ENCODE measurements at places on chromosomes 12 and 14.
A peak's percentile ranks its signal among the peaks of the same experiment; 100 is the strongest.

GRCh38 chr14:92037989-92038388 is 1.9 kb downstream of the TRIP11 start:
- H3K4me3 ChIP-seq, result peak overlapping the region; percentile 86
- peaks cover 14% of the 10 kb centered on the region for H3K4me1 ChIP-seq
- no peaks in the 10 kb centered on the region for H3K36me3 ChIP-seq
- H3K27ac ChIP-seq, result no peak overlapping the region
- H3K27me3 ChIP-seq, result no peaks in the 10 kb centered on the region
- DNase-seq, result no peak

DNA sequence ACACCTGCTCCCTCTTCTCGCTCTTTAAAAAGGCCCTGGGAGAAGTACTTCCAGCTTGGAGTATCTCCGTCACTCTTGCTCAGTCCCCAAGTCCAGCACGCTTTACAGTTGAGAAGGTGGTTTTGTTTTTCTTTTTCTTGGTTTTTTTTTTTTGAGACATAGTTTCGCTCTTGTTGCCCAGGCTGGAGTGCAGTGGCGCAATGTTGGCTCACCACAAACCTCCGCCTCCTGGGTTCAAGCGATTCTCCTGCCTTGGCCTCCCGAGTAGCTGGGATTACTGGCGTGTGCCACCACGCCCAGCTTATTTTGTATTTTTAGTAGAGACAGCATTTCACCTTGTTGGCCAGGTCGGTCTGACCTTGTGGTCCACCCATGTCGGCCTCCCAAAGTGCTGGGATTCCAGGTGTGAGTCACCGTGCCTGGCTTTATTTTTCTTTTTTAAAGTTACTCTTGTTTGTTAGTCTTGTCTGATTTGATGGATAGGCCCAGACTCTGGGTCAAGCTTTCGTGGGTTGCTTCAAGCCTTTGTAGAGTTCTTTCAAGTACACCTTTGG is 1.9 kb downstream of the TDRD9 start:
- no peaks in the 10 kb centered on the region for H3K27me3 ChIP-seq
- no peak overlapping the region for H3K4me3 ChIP-seq
- no peaks in the 10 kb centered on the region for H3K36me3 ChIP-seq
- DNase-seq, result no peak

- no peaks in the 10 kb centered on the region for H3K4me1 ChIP-seq
- H3K27me3 ChIP-seq, result no peaks in the 10 kb centered on the region
- H3K27ac ChIP-seq, result no peak overlapping the region
- H3K36me3 ChIP-seq, result no peaks in the 10 kb centered on the region
- no peak for DNase-seq
- H3K4me3 ChIP-seq, result no peak overlapping the region
These were observed 55.8 kb downstream of the TMEM30B start for GRCh38 chr14:61225344-61225743.

DNA sequence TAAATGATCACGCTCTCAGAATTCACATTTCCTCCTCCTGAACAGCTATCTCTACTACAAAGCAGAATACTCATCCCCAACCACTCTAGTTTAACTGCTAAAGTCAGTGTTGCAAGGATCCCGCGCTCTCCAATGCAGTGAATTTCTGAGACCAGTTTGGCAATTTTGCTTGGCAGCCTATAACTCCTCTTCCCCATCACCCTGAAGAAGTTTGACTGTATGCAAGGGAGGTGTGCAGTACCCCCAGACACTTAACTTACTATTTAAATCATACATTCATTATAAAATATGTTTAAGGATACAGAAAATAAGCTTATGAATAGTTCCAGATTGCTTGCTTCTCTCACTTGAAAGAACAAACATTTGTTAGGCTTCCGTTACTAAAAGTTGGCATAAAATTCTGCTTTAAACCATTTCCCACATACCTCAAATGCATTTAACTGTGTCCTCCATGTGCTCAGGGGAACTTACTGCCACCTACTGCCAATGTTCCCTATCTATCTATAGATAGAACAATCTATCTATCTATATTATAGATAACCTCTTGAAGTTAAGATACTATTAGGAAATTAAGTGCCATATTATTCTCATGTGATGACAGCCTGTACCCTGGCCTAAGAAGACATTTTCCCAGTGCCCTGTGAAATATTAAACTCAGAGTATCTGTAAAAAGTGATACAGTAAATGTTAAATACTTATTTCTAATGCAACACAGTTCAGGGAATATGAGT is 2.4 kb downstream of the LGR5 start:
- H3K4me1 ChIP-seq, result peaks cover 9% of the 10 kb centered on the region
- no peak overlapping the region for H3K27ac ChIP-seq
- H3K4me3 ChIP-seq, result no peak overlapping the region
- peaks cover 51% of the 10 kb centered on the region for H3K27me3 ChIP-seq
- no peak for DNase-seq
- peaks cover 2% of the 10 kb centered on the region for H3K36me3 ChIP-seq

- H3K4me1 ChIP-seq, result no peaks in the 10 kb centered on the region
- H3K36me3 ChIP-seq, result no peaks in the 10 kb centered on the region
- no peaks in the 10 kb centered on the region for H3K27me3 ChIP-seq
- H3K4me3 ChIP-seq, result no peak overlapping the region
- no peak for DNase-seq
These were observed 257.2 kb downstream of the PAWR start for GRCh38 chr12:79433465-79434072.

Data from Panc1 (cell line).